Stimulated activated CD8-positive, alpha-beta memory T cell treated with anti-CD3 and anti-CD28 coated beads, Interleukin-15, amount 100 ng/mL, for 24 hours (primary cell): ENCODE measurements at places on chromosomes 6 and 20.

DNA sequence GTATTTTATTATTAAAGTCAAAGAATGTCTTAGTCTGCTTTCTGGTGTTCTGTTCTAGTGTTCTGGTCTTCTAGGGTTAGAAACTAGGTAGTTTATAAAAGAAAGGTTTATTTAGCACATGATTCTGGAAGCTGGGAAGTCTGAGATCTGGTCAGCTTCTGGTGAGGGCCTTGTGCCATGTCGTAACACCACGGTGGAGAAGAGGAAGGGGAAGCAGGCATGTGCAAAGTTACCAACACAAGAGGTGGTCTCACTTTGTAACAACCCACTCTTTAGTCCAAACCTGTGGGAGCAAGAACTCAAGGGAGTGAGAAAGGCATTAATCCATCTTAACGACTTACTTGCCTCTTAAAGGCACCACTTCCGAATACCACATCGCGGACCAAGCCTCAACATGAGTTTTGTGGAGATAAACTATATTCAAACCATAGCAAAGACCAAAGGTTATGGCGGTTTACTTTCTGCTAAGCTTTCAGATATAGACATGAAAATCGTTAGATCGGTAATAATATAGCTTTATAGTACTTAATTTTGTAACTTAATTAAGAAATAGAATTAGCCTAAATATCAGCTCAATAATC lies 99.4 kb downstream of the NCOA3 start:
- no peak for DNase-seq

- DNase-seq, result no peak
These were observed 1252.8 kb upstream of the GJE1 start for GRCh38 chr6:140879946-140880345.

- DNase-seq, result no peak
These were observed 166.9 kb downstream of the EYA2 start for GRCh38 chr20:47061549-47061948.

GRCh38 chr6:154824076-154824475 lies 90.9 kb downstream of the SCAF8 start:
- DNase-seq, result no peak

DNA sequence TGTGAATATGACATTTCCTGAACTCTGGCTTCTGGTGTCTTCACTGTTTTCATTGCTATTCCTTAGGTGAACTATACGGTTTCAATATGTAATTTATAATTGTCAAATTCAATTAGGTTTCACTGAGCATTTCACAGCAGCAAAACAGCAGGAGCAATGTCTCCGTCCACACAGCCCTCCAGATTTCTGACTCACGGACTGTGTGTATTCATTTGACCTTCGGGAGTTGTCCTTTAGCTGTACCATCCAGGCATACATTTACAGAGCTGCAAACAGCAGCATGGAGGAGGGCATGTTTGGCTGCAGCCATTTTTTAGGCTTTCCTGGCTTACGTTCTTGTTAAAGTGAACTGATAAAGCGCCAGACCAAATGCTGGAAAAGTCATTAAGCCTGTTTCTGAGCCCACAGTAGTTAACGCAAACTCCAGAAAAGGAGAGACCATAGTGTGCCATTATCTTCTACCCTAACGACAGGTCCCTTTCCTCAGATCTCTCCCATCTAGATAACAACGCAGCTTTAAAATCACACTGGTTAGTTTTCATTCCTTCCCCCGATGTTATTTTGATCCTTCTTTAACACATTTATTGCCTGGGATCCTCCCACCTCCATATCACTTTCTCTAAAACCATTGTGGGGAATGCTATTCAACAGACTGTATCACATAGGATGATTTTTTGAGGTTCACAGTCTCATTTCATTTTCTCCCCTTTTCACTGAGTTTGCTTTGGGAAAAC lies 18.3 kb downstream of the FOXC1 start:
- DNase-seq, result no peak
